ENCODE measurements at places on chromosomes 6 and 20.

DNA sequence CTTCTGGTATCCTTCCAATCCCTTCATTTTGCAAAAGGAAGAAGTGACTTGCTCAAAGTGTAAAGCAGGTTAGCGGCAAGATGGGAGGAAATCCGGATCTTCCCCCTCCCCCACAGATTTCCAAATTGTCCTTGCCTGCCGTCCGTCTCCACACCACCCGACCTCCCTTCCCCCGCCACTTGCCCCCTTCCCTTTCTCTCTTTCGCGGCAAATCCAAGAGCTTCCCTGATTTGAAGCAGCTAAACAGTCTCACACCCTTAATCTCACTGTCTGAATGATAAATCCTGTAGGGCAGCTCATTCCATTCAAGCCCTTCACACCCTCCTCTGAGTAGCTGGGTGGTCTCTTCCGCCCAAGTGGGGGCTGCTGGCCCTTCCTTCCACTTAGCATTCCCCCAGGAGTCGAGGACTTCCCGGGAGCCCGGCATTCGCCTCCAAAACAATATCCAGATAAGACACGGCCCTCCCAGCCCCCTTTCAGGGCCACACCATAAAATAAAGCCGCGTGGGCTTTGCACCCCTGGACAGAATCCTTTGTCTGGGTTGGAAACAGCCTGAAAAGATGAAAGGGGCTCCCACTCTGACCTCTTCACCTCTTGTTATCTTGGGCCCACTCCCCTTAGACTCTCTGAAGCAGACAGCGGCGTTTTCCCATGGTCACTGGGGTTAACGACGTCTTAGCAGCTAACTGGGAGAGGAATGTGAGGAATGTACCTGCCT lies 44.0 kb upstream of the PIM1 start:
- no peak for DNase-seq

DNA sequence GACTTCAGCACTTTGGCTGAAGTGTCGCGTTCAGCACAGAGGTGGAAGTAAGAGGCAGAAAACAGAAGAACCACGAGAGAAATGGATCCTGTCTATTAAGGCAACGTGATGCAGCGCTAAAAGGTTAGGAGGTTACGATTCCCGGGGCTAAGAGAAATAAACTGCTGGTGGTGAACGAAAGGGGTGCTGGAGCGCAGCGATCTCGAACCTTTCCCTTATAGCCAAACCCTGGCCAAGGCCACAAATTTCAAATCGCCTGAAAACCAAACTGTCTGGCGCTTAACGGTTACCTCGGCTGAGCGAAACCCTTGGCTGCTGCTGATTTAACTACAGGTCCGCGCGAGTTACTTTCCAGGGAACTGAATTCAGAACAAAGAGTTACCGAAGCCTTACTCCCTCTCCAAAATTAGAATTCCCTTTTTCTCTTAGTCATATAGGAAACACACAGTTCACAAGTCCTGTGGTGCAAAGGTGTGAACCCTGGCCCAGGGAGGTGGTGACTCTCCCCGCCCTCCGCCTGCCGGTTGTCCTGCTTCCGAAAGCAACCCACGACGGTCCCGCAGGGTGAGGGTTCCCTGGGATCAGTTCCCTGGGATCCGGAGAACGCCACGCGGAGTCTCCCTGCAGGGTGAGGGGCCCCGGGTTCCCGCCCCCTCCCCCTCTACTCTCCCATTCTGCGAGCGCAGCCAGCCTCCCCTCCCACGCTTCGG lies 1.3 kb upstream of the SLC35D3 start:
- no peak for DNase-seq

GRCh38 chr6:40485300-40485699 lies 101.9 kb downstream of the LRFN2 start:
- no peak for DNase-seq

GRCh38 chr6:109458774-109459531 lies 3.4 kb upstream of the MICAL1 start:
- DNase-seq = peak; percentile 59

- DNase-seq = peak; percentile 90
Observed at GRCh38 chr6:29887819-29888776, 54.2 kb upstream of the HLA-A start.

GRCh38 chr20:62691487-62691886 lies 17.1 kb upstream of the NTSR1 start:
- DNase-seq = no peak

GRCh38 chr6:144155529-144155928 lies 5.2 kb downstream of the STX11 start:
- no peak for DNase-seq

GRCh38 chr6:39388606-39389483 lies 66.3 kb upstream of the KCNK16 start:
- DNase-seq = no peak

- no peak for DNase-seq
Observed at GRCh38 chr6:17612048-17612447, 11.9 kb downstream of the FAM8A1 start.

- DNase-seq = no peak
Observed at GRCh38 chr6:143200167-143200770, 139.6 kb downstream of the AIG1 start.

DNA sequence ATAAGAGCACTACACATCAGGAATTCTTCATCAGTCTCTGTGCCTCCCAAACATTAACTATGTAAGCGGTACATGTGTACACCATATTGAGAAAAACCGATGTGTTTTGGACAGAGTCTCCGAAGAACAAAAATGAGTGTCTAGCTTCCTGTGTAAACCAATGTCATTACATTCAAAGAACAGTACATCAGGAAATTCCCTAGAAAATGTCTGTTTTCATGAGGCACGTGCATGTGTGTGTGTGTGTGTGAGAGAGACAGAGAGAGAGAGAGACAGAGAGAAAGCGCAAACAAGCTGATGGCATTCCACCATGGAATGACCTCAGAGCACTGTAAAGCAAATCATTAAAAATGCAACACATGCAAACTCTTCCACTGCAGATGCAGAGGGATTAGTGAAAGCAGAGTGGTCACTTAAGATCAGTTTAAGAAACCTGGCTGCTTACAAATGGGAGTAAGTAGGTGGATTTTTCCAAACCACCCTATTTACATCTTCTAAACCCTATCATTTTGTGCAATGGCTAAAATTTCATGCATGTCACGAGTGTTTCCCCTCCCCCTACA lies 133.9 kb downstream of the HIVEP2 start:
- DNase-seq = no peak

DNA sequence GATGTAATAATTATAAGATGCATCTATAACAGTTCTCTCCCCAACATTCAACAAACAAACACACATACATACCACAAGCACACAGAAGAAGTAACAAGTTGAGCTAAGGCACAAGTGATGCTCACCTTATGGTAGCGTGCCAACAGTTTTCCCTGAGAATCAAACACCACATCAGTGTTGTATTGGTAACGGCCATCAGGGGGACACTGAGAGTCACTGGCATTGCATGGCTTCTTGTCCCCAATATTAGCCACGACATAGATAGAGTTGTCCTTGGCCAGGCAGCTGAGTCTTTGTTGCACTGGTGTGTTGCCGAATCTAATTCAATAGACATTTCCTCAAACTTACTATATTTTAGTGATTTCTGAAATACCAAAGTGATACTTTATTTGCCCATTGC lies 14.8 kb upstream of the VNN1 start:
- no peak for DNase-seq

DNA sequence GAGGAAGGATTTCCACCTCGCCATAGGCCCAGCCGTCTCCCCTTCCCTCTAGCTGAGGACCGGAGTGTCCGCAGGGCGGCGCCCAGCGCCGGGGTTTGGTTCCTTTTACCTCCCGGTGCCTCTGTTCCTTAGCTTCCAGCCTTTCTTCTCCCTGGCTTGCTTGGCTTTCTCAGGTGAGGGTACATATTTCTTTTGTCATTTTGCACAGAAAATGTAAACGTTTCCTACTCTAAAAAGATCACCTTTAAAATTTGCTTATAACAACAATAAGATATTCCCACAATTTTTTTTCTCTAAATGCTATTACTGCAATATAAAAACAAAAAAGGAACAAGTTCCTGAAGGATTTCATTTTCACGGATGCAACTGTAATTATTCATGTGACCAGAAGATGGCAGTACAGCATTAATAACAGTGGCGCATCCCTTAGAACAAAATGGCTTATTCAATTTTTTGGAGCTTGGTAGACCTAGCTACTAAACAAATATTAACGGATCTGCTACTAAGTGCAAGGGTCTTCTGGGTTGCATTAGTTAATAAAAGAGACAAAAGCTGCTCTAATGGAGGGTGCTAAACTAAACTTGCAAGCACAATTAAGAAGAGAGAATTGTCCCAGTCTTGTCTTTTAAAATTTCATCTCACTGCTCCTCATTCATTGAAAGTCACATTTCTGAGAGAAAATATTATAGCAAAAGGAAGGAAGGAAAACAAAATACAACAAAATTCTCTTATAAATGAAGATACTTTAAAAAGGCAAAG lies 172.9 kb downstream of the ADGRG6 start:
- no peak for DNase-seq

GRCh38 chr6:80316686-80317231 lies 210.3 kb downstream of the BCKDHB start:
- no peak for DNase-seq

- DNase-seq = no peak
Observed at GRCh38 chr6:141594874-141595273, 537.9 kb upstream of the GJE1 start.

- no peak for DNase-seq
Observed at GRCh38 chr6:47922391-47922790, 140.6 kb downstream of the OPN5 start.

- no peak for DNase-seq
Observed at GRCh38 chr20:752291-752690, 16.0 kb downstream of the SLC52A3 start.

GRCh38 chr6:47310131-47310480 lies 401 bp upstream of the TNFRSF21 start:
- no peak for DNase-seq

- DNase-seq = no peak
Observed at GRCh38 chr20:46050444-46050843, 21.4 kb downstream of the SLC12A5 start.
